ENCODE measurements at places on chromosomes 11 and 22.
A peak's percentile ranks its signal among the peaks of the same experiment; 100 is the strongest.

DNA sequence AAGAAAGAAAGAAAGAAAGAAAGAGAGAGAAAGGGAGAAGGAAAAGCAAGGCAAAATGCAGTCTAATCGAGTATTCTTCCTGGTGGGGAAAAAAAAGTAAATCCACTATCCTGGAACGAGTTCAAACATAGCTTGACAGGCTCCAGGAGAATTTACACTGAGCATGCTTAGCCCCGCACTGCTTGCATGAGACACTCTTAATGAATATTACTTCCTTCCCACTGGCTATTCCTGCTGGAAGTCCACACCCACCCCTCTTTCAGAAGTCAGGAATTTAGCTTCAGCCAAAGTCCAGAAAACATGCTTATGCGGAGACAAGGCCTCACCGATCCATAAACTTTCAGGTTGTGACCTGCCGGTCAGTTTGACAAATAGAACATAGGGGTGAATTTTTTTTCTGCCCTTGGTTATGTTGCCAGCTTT is 251.8 kb upstream of the BLID start:
- peak; percentile 61 for DNase-seq

- no peak for DNase-seq
Observed at GRCh38 chr11:12991426-12991825, 17.7 kb upstream of the RASSF10 start.

DNA sequence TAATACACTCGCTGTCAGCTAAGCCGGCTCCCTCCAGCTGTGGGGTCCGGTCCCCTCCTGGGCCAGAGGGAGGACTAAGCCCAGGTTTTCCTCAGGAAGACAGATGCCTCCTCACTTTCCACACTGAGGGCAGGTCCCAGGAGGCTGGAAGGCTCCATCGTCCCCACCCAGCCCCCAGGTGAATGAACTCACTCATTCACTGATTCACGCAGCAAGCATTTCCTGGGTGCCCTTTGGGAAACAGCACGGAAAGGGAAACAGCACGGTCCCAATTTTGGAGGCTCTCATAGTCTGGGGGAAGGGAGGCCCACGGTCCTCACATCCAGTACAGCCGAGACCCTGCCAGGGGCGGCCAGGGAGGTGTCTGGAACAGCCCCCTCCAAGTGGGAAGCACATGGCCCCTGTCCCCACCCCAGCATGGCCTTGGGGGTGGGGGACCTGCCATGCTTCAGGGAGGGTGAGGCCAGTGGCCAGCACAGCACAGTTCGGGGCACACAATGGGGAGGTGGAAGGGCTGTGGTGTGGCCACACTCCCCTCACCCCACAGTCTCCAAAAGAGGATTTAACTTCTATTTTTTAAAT is 9.3 kb upstream of the TH start:
- DNase-seq, result no peak

DNA sequence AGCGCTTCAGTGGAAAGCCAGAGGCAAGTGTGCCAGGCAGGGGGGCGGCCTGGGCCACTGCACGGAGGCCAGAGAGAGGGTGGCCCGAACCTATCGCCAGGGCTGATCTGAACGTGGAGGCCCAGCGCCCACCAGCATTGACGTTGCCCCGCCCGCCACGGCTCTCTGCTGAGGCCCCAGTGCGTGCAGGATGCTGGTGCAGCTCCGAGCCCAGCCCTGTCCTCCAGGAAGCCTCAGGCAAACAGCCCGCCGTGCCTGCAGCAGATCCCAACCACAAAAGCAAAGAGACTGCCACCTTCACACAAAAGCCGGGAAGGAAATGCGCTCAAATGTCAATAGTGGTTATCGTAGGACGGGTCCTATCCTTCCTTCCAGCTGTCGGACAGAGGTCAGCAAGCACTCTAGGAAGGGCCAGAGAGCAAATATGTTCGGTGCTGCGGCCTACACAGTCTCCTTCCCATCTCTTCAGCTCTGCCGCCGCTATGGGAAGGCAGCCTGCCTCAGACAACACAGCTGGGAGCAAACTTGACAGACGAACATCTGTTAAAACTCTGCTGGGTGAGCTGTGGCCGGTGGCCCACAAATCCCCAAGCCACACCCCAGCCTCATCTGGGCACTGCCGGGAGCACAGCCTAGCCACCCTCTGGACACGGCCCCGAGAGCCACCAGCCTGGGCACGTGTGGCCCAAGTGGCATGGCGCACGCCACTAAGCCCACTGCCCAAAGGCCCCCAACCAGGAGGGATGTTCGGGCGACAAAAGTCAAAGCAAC is 146.2 kb downstream of the CRYBB2 start:
- no peak for DNase-seq

GRCh38 chr11:70509476-70509875 is 111.1 kb downstream of the CTTN start:
- no peak for DNase-seq

DNA sequence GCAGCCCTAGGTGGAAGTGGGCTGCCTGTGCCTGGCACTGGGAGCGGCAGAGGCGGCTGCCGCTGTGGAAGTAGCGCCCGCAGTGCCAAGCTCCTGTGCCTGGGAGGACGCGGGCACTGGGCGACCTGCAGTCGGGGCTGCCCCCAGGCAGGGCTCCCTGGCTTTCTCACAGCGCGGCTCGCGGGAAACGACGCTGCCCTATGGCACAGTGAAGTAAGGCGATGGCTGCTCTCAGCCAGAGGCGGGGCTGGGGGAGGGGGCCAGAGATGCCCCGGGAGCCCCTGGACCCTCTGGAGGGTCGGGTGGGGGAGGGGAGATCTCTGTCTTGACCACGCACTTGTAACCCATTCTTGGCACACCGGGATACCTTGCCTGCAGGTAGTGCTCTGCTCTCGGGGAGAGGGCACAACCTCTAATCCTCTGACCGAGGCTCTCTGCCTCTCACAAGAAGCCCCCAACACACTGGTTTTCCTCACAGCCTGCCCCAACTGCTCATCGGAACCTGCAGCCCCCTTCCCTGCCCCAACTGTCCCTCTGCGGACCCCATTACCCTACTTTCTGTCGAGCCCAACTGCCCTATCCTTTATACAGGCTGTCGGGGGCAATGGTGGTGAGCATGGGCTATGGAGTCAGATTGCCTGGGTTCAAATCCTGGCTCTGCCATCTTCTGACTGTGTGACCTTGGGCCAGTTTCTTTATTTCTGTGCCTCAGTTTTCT is 32.2 kb upstream of the TRIM29 start:
- no peak for DNase-seq

GRCh38 chr22:47062126-47062525 is 299.7 kb downstream of the TBC1D22A start:
- DNase-seq, result no peak

DNA sequence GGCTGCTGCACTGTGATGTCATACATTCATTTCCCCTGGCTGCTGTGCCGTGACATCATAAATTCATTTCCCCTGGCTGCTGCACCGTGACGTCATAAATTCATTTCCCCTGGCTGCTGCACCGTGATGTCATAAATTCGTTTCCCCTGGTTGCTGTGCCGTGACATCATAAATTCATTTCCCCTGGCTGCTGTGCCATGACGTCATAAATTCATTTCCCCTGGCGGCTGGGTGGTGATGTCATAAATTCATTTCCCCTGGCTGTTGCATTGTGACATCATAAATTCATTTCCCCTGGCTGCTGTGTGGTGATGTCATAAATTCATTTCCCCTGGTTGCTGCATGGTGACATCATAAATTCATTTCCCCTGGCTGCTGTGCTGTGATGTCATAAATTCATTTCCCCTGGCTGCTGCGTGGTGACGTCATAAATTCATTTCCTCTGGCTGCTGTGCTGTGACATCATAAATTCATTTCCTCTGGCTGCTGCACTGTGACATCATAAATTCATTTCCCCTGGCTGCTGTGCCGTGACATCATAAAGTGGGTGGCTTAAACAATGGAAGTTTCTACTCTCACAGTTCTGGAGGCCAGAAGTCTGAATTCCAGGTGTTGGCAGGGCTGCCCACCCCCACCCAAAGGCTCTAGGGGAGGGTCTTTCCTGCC is 301.1 kb downstream of the SHANK2 start:
- DNase-seq, result no peak

DNA sequence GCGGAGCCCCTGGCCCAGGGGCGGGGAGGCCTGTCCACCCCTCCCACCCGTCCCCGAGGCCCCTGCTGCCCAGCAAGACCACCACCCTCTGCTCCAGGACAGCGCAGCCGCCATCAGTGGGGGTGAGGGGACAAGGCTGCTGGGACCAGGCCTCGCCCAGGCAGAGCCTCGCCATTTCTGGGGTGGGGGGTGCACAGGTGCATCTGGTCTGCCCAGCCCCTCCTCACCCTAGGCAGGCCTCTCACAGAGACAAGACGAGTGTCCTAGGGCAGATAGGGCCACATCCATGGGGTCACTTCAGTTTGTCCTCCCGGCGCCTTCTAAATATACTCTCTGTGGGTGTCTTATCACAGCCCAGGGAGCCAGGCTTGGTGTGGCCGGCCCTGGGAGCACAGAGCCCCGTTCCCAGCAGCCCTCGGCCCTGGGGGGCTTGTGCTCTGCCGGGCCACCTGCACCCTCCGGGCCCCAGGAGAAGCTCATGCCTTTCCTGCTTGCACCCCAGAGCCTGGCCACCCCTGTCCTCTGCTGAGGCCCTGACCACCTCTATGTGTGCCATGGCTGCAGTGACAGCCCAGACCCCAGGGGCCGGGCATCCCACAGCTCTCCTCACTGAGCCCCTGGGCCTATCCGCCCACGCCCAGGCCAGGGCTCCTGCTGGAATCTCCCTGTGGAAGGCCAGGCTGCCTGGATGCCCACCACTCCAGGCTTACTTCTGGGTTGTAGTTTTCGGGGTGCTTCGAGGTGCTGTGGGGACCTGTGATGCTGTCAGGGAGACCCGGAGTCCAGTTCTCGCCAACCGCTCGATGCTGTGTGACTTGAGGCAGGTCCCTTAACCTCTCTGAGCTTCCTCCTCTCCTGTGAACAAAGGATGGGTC is 70.8 kb downstream of the KCNQ1 start:
- DNase-seq, result no peak

DNA sequence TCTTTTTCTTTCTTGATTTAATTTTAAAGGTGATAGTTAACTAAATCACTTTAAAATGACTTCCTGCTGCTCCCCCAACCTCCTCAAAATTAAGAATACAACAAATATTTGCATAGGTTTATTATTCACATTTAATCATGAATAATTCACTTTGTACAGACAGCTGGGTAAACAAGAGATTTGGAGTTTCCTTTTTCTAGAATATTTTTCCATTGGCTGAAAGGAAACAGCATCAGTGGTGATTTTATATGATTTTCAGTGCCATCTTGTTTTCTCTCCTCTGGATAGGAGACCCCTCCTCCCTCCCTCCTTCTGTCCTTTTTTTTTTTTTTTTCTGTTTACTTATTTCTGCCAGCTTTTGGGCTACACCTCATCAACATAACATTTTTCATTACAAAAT is 60.5 kb downstream of the LIF start:
- no peak for DNase-seq

GRCh38 chr11:60378354-60378753 is at the start of gene MS4A7:
Gene MS4A7 (plus strand): TSS chr11:60378532. CDS start chr11:60383142, 4,610 bp downstream.
- no peak for DNase-seq

All from fibroblast of skin of right quadriceps (primary cell).